ENCODE measurements at places on chromosomes 12 and 14. TPM values are rescaled to one million over a fixed set of nuclear protein-coding genes. Genes with fewer than 3 reads are reported as not detected.

The CLEC4A gene
- total RNA-seq = 1.0 TPM

- H3K27ac ChIP-seq = no peak overlapping the region
- no peaks in the 10 kb centered on the region for H3K4me1 ChIP-seq
- H3K27me3 ChIP-seq = no peaks in the 10 kb centered on the region
- no peak for DNase-seq
These were observed 604.4 kb downstream of the SLC6A15 start for GRCh38 chr12:84308211-84308610.

GRCh38 chr14:69317102-69317755 is 57.3 kb downstream of the GALNT16 start:
- H3K36me3 ChIP-seq = no peaks in the 10 kb centered on the region
- H3K27ac ChIP-seq = no peak overlapping the region

GRCh38 chr12:48002773-48003218 is 1.5 kb downstream of the COL2A1 start:
- peaks cover 87% of the 10 kb centered on the region for H3K27me3 ChIP-seq
- no peak overlapping the region for H3K4me3 ChIP-seq
- no peak for DNase-seq
- no peak overlapping the region for H3K27ac ChIP-seq
- peaks cover 44% of the 10 kb centered on the region for H3K4me1 ChIP-seq

GRCh38 chr12:112577473-112578329 is 159.0 kb downstream of the PTPN11 start:
- no peak overlapping the region for H3K27ac ChIP-seq
- H3K4me1 ChIP-seq = no peaks in the 10 kb centered on the region
- H3K27me3 ChIP-seq = peaks cover 39% of the 10 kb centered on the region
- no peaks in the 10 kb centered on the region for H3K36me3 ChIP-seq
- DNase-seq = no peak
- H3K4me3 ChIP-seq = no peak overlapping the region

DNA sequence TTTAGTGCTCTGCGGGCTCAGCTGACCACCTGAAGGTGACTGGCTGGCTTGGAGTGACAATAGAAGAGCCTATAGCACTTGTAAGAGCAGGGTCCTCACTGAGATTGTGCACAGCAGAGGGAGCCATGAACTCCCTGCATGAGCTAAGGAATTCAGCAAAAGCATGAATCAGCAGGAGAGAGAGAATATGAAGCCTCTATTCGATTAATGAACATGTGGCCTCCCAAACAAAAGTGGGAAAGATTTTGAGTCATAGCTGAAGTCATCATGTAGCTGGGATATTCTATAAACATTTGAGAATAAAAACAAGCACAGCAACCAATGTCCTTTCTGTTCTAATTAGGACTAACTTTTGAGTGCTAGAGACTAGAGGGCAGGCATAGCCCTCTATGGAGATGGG is 626.6 kb downstream of the DIO2 start:
- no peak for DNase-seq
- H3K27me3 ChIP-seq = no peaks in the 10 kb centered on the region
- H3K27ac ChIP-seq = no peak overlapping the region
- H3K4me1 ChIP-seq = no peaks in the 10 kb centered on the region
- no peaks in the 10 kb centered on the region for H3K36me3 ChIP-seq
- no peak overlapping the region for H3K4me3 ChIP-seq

GRCh38 chr14:72621387-72622065 is 272.4 kb downstream of the DPF3 start:
- H3K27ac ChIP-seq = no peak overlapping the region
- H3K4me1 ChIP-seq = no peaks in the 10 kb centered on the region
- no peaks in the 10 kb centered on the region for H3K36me3 ChIP-seq
- DNase-seq = no peak
- H3K4me3 ChIP-seq = no peak overlapping the region
- H3K27me3 ChIP-seq = no peaks in the 10 kb centered on the region

DNA sequence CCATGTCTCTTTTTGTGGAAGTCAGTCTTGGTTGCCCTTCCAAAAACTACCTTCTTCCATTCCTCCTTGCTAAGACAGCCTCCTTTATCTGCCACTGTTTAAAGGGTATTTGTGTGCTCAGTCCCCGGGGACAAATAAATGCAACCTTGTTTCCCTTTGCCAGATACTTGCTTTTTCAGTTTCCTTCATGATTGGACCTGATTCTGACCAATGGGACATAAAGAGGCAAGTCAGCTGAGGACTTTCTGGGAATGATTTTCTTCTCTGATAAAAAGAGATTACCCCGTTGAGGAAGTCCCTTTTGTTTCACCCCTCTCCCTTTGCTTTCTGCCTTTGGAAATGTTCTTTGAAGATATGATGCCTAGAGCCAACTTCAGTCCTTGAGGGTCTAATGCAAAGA is 7.4 kb upstream of the TUBA1B start:
- DNase-seq = no peak
- H3K4me1 ChIP-seq = no peaks in the 10 kb centered on the region
- no peak overlapping the region for H3K4me3 ChIP-seq
- no peaks in the 10 kb centered on the region for H3K27me3 ChIP-seq
- H3K36me3 ChIP-seq = no peaks in the 10 kb centered on the region
- H3K27ac ChIP-seq = no peak overlapping the region

DNA sequence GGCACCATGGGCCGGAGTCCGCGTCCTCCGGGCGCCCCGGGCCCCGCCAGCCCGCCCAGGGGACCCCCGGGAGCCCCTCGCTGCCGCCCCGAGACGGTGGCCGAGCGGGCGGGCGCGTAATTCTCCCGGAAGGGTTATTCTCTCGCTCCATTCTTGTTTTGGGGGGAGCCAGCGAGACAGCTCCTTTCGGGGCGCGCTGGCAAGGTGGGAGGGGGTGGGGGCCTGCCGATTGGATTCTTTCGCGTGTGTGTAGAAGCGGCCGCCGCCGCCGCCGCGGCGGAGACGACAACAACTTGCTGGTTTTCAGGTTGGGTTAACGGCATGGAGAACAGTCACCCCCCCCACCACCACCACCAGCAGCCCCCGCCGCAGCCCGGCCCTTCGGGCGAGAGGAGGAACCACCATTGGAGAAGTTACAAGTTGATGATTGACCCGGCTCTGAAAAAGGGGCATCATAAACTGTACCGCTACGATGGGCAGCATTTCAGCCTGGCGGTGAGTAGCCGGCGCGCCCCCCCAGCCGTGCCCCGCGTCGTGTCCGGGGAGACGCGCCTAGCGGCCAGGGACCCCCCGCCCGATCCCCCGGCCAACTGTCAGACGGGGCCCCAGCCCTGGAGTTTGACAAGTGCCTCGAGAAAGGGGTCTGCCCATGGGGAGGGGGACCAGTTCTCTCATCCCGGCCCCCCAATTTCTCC is 755 bp downstream of the SETD1B start:
- no peaks in the 10 kb centered on the region for H3K27me3 ChIP-seq
- peak; percentile 63 for DNase-seq
- peak overlapping the region; percentile 83 for H3K4me3 ChIP-seq
- peaks cover 31% of the 10 kb centered on the region for H3K36me3 ChIP-seq
- peak overlapping the region; percentile 34 for H3K27ac ChIP-seq

GRCh38 chr12:3242199-3242863 is 165.2 kb downstream of the TSPAN9 start:
- H3K27me3 ChIP-seq = no peaks in the 10 kb centered on the region
- no peaks in the 10 kb centered on the region for H3K36me3 ChIP-seq

DNA sequence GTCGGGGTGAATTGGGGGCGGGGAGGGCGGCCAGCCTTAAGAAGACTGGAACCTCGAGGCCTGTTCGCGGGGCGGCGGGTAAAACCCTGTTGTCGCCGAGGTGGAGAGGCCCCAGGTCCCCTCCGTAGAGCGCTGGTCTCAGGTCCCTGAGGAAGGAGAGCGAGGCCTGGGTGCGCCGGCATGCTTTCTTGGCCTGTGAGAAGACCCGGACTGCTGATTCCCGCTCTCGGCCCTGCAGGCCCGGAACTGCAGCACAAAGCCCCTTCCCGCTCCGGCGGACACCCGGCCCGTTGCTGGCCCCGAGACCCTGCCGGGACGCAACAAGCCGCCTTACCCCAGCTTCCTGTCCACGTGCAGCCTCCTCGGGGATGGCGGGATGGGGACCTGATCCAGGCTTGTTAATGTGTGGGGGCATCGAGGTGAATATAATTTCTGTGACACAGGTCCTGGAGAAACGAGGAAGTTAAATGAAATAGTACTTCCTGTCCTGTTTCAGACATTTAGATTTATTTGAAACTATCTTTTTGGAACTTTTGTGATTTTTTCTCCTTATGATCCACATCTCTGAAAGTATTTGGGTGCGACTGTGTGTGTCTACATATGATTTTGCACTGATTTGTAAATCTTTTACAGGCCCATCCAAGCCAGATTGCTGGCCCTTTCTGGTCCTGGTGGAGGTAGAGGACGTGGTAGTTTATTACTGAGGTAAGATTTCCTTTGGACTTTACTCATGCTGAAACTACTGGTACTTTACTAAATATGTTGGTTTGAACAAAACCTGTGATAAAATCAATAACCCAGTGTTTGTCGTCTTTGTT is 600 bp downstream of the PNN start:
- H3K4me1 ChIP-seq = peaks cover 36% of the 10 kb centered on the region
- peak overlapping the region; percentile 86 for H3K27ac ChIP-seq
- H3K36me3 ChIP-seq = peaks cover 42% of the 10 kb centered on the region
- H3K27me3 ChIP-seq = no peaks in the 10 kb centered on the region

- no peak overlapping the region for H3K27ac ChIP-seq
- no peak for DNase-seq
- peaks cover 5% of the 10 kb centered on the region for H3K4me1 ChIP-seq
These were observed 34.3 kb upstream of the TC2N start for GRCh38 chr14:91901449-91902226.

DNA sequence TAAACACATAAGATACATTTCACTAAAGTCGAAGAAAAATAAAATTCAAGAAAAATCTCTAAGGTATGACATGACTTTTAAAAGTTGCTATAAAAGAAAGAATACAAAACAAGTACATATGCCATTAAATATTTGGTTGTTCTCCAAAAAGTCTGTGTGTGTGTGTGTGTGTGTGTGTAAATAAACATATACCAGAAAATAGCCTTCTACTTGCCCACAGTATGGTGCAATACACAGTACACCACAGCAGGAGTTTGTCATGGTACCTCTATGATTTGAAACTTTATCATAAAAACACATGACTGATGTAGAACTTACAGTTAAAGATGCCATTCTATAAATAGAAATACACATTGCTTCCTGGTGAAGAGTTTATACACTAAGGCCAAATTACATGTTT is 692.7 kb upstream of the MGAT4C start:
- DNase-seq = no peak
- no peaks in the 10 kb centered on the region for H3K4me1 ChIP-seq
- no peak overlapping the region for H3K4me3 ChIP-seq
- no peaks in the 10 kb centered on the region for H3K27me3 ChIP-seq
- H3K36me3 ChIP-seq = no peaks in the 10 kb centered on the region

- no peak for DNase-seq
- no peak overlapping the region for H3K4me3 ChIP-seq
- peaks cover 71% of the 10 kb centered on the region for H3K36me3 ChIP-seq
- no peaks in the 10 kb centered on the region for H3K4me1 ChIP-seq
These were observed 59.9 kb downstream of the MIA2 start for GRCh38 chr14:39293629-39294028.

DNA sequence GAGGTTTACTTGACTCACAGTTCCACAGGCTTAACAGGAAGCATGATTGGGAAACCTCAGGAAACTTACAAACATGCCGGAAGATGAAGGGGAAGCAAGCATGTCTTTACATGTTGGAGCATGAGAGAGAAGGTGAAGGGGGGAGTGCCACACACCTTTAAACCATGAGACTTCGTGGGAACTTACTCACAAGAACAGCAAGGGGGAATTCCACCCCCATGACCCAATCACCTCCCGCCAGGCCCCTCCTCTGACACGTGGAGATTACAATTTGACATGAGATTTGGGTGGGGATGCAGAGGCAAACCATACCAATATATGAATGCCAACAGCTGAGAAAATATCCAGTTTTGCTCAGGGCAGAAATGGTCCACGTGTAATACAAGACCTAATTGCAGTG is 518.6 kb downstream of the VRK1 start:
- no peak overlapping the region for H3K27ac ChIP-seq
- DNase-seq = no peak
- H3K36me3 ChIP-seq = no peaks in the 10 kb centered on the region
- no peaks in the 10 kb centered on the region for H3K27me3 ChIP-seq
- H3K4me3 ChIP-seq = no peak overlapping the region

GRCh38 chr12:76457010-76457409 is 102.6 kb downstream of the OSBPL8 start:
- DNase-seq = peak; percentile 19
- H3K27ac ChIP-seq = no peak overlapping the region
- H3K4me1 ChIP-seq = peaks cover 19% of the 10 kb centered on the region
- H3K36me3 ChIP-seq = no peaks in the 10 kb centered on the region
- H3K27me3 ChIP-seq = no peaks in the 10 kb centered on the region

The NDRG2 gene
- 28.6 TPM for total RNA-seq

The HOXC12 gene
- not detected for total RNA-seq

- no peaks in the 10 kb centered on the region for H3K27me3 ChIP-seq
- H3K36me3 ChIP-seq = no peaks in the 10 kb centered on the region
- H3K27ac ChIP-seq = no peak overlapping the region
- no peak overlapping the region for H3K4me3 ChIP-seq
- DNase-seq = no peak
- H3K4me1 ChIP-seq = no peaks in the 10 kb centered on the region
These were observed 20.2 kb downstream of the VRTN start for GRCh38 chr14:74368441-74368840.

GRCh38 chr12:19822476-19822875 is 383.2 kb downstream of the AEBP2 start:
- H3K27me3 ChIP-seq = no peaks in the 10 kb centered on the region
- no peaks in the 10 kb centered on the region for H3K36me3 ChIP-seq
- no peaks in the 10 kb centered on the region for H3K4me1 ChIP-seq
- H3K4me3 ChIP-seq = no peak overlapping the region
- H3K27ac ChIP-seq = no peak overlapping the region

- DNase-seq = no peak
- H3K4me1 ChIP-seq = no peaks in the 10 kb centered on the region
- H3K36me3 ChIP-seq = no peaks in the 10 kb centered on the region
- H3K27ac ChIP-seq = no peak overlapping the region
- no peaks in the 10 kb centered on the region for H3K27me3 ChIP-seq
These were observed 6.8 kb upstream of the ATG14 start for GRCh38 chr14:55418411-55418810.

DNA sequence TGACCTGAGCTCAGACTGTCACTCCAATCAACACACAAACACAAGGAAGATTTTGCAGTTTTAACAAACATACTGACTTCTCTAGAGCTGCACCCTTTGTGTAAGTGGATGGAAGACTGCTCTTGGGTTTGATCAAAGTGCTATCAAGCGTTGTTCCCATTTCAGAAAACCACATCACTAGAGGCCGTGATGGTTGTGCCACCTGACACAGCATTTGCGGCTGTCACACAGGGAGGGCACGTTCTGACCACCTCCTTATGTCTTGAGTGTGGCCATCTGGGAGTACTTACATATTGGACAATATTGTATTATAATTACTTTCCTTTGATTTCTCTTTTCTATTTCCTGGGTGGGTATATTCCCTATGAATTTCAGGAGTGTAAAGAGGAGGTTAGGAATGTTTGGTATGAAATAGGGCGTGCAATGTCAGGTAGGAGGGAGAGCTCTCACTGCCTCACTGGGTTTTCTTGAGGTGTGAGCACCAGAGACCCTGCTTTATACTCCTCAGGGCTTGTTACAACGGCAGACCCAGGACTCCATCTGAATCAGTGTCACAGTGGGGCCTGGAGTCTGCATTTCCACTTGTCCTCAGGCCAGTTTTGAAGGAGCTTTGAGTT is 74.3 kb downstream of the SYNE3 start:
- peaks cover 8% of the 10 kb centered on the region for H3K4me1 ChIP-seq
- no peak overlapping the region for H3K27ac ChIP-seq
- no peak overlapping the region for H3K4me3 ChIP-seq
- peaks cover 74% of the 10 kb centered on the region for H3K36me3 ChIP-seq

The IL26 gene
- total RNA-seq = not detected
